ENCODE measurements at places on chromosomes 3 and 15. TPM values are rescaled to one million over a fixed set of nuclear protein-coding genes. Genes with fewer than 3 reads are reported as not detected.

DNA sequence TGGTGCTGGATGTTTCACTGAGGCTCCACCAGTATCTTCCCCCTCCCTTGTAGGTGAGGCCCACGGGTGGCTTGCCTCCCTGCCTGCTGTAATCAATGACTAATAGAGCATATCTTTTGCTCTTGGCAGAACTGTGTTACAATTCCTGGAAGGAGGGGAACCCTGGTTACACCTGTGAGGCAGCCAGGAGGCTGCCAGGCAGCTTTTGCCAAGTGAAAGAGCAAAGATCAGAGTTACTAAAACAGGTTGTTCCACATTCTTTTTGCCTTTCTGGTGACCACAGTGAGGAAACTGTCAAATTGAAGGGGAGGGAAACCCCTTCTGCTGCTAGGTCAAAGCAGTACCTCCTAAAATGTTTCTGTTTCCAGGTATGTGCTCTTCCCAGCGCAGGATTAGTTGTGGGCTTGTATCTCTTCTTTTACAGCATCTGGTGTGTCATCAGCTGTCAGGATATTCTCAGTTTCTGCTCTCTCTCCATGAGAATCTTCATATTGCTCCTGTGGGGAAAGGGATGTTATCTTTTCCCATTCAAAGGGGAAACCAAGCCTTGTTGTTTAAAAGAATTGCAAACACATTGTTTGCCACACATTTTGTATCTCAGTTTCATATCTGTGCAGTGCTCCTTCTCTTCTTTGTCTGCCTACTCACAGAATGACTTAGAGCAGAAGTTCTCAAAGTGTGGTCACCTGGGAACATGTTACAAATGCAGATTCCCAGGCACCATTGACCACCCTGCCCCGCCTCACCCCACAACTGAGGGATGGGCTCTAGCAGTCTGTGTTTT is 137.4 kb upstream of the UMPS start:
- no peaks in the 10 kb centered on the region for H3K36me3 ChIP-seq
- no peak overlapping the region for H3K27ac ChIP-seq
- H3K4me3 ChIP-seq = no peak overlapping the region
- no peak for DNase-seq
- H3K27me3 ChIP-seq = no peaks in the 10 kb centered on the region

DNA sequence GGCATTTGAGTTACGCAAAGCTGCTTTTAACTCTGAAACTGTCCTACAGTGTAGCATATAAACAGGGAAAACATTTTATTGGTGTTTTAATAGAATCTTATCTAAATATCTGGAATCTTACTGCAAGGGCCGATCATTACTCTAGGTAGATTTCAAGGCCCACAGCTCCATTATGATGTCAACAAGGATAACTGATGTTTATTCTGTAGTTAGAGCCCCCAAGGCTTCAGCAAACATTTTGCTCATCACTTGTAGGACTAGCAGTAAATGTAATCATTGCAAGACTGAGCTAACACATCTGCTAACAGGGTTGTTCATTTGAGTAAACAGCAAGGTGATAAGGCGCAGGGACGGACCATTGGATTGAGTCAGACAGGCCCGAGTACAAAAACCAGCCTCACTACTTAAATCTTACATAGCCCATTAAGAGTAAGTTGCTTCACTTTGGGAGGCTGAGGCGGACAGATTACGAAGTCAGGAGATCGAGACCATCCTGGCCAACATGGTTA is 332.5 kb upstream of the TPRG1 start:
- H3K27ac ChIP-seq = no peak overlapping the region
- H3K27me3 ChIP-seq = no peaks in the 10 kb centered on the region
- no peak overlapping the region for H3K4me3 ChIP-seq
- H3K4me1 ChIP-seq = peaks cover 1% of the 10 kb centered on the region

- no peaks in the 10 kb centered on the region for H3K4me1 ChIP-seq
- DNase-seq = peak; percentile 86
- peaks cover 6% of the 10 kb centered on the region for H3K36me3 ChIP-seq
- no peak overlapping the region for H3K4me3 ChIP-seq
- H3K27me3 ChIP-seq = no peaks in the 10 kb centered on the region
Observed at GRCh38 chr3:99686955-99687612, 48.7 kb downstream of the COL8A1 start.

GMPS gene
- total RNA-seq = 40.2 TPM

MINDY4B gene
- not detected for total RNA-seq

FOXB1 gene
- total RNA-seq = not detected

HYAL2 gene
- 71.2 TPM for total RNA-seq

RTP4 gene
- total RNA-seq = 1.8 TPM
